BJ (cell line): ENCODE measurements at places on chromosomes 4 and X. TPM values are rescaled to one million over a fixed set of nuclear protein-coding genes. Genes with fewer than 3 reads are reported as not detected.

- DNase-seq = no peak
Measured at GRCh38 chr4:11228530-11228929, 200.2 kb downstream of the HS3ST1 start.

DNA sequence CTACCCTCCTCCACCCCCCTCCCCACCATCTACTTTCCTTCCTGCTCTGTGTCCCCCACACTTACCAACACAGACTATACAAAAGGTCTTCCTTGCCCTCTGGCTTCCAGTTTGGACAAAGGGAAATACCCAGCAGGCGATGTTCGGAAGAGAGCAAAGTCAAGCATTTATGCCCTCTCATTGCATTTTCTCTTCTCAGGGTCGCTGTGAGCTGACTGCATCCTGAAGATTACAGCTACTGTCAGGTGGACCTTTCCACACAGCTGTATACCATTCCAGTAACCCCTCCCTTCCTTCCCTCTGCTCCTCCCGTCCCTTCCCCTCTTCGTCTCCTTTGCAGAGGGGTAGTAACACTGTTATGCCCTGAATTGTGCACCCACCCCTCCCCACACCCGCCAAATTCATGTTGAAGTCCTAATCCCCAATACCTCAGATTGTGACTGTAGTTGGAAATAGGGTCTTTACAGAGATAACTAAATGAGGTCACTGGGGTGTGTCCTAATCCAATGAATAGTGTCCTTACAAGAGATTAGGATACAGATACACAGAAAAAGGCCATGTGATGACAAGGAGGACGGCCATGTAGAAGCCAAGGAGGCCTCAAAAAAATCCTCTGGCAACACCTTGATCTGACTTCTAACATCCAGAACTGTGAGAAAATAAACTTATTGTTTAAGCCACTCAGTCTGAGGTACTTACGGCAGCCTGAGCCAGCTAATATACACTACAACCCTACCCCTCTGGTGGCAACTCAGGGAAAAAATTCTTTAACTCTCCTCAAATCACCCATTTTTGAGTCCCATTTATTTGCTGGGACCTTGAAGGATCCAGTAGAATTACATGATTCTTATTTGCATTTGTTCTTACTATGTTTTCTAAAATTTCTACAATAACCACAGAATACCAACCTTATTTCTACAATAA lies 11.7 kb downstream of the MORF4L2 start:
- DNase-seq = no peak

DNA sequence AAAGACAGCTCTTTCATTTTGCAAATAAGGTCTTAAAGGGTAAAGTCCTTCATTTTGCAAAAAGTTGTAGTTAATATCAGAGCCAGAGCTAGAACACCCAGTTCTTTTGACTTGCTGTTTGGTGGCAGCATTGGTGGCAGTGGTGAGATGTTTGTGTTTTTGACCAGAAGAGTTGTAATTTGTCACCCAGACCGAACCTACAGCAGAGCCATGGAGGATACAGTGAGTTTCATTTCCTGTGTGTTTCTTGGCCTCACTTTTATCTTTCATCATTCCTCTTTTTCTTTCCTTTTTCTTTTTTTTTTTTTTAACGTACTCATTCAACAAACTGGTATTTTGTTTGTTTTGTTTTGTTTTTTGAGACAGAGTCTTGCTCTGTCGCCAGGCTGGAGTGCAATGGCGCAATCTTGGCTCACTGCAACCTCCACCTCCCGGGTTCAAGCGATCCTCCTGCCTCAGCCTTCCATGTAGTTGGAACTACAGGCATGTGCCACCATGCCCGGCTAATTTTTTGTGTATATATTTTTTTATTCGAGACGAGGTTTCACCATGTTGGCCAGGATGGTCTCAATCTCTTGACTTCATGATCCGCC lies 116.4 kb downstream of the AFF1 start:
- no peak for DNase-seq

DNA sequence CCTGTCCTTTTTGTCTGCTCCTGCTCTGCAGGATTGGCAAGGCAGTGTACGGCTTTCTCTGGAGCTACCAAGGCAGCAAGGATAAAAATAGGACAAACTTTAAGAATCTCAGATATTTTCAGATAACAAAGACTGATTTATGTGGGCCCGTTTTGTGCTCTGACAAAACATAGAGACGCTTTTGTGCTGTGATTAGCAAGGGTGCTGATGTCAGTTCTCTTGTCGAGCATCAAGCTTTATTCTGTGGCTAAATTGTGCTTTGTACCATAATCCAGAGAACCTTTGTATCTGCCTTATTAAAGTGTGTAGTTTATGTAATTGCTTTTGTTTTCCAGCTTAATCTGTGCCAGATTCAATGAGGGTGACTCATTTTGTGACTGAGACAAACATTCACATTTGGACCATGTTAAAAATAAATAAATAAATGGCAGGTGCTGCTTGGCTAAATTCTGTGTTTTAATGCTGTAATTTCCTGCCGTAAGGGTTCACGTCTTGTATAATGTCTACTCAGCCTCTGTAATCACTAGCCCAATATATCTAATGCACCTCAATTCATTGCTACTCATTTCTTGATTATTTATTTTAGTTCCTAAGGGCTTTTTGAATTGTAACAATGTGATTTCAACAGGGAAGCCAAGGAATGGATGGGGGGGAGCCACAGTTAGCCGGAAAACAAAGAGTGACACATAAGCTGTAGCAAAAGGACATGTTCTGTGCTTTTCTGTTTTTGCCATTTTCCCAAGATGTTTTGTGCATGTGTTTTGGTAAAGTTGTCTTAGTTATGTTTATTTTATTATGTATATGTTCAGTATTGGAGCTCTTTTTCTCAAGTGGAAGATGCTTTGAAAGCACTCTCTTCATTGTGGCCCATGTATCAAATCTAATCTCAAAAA lies 75.1 kb downstream of the GAB1 start:
- DNase-seq = no peak

DNA sequence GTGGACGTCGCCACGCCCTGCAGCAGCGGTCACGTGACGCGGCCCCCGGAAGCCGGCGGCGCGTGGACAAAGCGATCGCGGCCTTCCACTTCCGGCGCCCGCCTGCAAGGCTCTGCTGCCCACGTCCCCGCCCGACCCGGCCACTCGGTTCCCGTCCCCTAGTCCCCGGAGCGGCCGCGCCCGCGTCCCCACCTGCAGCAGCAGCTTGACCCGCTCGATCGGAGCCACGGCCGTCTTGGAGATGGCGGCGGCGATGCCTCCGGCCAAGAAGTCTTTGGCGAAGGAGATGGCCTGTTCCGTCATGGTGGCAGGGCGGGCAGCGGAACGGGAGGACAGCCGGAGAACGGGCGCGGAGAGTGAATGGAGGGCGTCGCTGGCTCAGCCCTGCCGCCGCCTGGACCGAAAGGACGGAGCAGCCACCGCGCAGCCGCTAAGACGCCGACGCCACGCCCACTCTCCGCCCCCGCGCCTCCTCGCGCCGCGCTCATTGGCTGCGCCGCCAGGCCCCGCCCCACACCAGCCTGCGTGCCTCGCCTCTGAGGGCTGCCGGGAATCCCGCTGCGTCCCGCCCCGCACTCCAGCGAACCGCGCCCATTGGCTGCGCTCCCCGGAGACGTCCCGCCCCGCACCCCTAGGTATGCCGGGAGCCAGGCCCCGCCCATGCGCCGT lies at the start of gene SLC25A6:
SLC25A6 (minus strand) TSS at position 407 of the 669 bp plus-strand sequence; CDS start at position 303, 104 bp downstream.
- DNase-seq = peak; percentile 78

DNA sequence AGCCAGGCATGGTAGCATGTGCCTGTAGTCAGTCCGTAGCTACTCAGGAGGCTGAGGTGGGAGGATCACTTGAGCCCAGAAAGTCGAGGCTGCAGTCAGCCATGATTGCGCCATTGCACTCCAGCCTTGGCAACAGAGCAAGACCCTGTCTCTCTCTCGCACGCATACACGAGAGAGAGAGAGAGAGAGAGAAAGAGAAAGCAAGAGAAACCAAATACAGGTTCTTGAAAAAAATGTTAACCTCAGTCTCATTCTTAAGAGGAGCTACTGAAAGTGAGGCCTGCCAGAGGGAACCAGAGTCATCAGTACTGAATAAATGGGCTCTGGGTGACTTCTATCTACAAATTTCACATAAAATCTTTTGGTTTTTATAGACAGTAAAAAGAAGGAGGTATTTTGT lies 42.9 kb downstream of the KIAA0232 start:
- no peak for DNase-seq

DNA sequence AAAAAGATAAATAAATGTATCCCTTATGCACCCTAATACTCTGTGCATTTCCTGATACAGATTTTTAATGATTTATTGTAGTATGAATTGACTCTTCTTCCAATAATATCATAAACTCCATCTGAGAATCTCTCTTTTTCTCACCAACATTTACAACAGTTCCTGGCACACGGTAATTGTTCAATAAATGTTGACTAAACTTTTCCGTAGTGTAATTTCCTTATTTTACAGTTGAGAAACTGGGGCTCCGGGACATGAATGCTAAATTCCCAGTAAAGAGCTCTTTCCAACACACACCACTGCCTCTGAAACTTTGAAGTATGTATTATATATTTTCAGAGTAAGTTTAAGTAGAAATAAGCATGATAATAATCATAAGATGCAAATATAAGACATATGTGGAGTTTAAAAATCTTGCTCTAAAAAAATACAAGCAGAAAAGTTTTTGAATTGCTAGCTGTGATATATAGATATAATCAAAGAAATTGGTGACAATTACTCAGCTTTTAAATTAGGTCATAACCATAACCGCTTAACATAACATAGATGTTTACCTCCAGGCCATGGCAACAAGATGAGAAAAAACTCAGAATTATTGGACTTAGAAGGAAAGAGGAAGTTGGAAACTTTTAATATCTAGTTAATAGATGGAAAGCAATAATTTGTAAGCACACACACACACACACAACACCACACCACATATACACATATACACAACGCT lies 28.2 kb upstream of the ANTXR2 start:
- DNase-seq = no peak

- DNase-seq = no peak
Measured at GRCh38 chrX:71070531-71070930, 2.4 kb upstream of the SNX12 start.

- no peak for DNase-seq
Measured at GRCh38 chrX:101774340-101774739, 114.7 kb upstream of the ARMCX2 start.

DNA sequence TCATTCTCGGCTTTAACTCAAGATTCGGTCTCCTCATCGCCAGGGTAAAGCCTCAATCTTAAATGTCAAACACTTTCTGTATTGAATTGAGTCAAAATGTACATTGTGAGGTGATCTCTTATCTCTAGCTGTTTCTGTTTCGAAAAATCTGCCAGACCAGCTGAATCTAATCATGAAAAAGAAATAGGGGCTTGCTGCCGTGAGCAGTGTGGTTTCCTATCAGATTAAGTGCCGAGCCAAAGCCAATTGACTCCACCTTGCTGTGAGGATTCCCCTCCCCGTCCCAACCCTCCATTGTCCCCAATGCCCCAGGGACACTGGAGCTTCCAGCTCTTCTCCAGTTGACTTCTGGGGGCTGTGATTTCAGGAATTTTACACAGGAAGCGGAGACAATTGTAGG lies 12.5 kb upstream of the CRLF2 start:
- no peak for DNase-seq

The C4orf36 gene
- polyA plus RNA-seq = 3.0 and 3.1 TPM in 2 replicates

The SLC6A8 gene
- 8.3 and 11.9 TPM in 2 replicates for polyA plus RNA-seq

The TCEAL2 gene
- polyA plus RNA-seq = not detected in 2 replicates

The ARX gene
- polyA plus RNA-seq = not detected in 2 replicates
